ENCODE measurements at places on chromosomes 16 and 17. TPM values are rescaled to one million over a fixed set of nuclear protein-coding genes. Genes with fewer than 3 reads are reported as not detected.

The HBA1 gene
- total RNA-seq = 627 TPM

The RTN4RL1 gene
- 7.3 TPM for total RNA-seq

The ATF7IP2 gene
- total RNA-seq = 18.0 TPM

- no peak for DNase-seq
Observed at GRCh38 chr17:39709319-39709997, 9.6 kb downstream of the ERBB2 start.

- no peak for DNase-seq
Observed at GRCh38 chr17:45745601-45746494, 38.3 kb upstream of the CRHR1 start.

GRCh38 chr17:37553401-37553966 is 55.7 kb downstream of the SYNRG start:
- no peak for DNase-seq

- no peak for DNase-seq
Observed at GRCh38 chr16:31008149-31008548, 2.3 kb downstream of the STX1B start.

DNA sequence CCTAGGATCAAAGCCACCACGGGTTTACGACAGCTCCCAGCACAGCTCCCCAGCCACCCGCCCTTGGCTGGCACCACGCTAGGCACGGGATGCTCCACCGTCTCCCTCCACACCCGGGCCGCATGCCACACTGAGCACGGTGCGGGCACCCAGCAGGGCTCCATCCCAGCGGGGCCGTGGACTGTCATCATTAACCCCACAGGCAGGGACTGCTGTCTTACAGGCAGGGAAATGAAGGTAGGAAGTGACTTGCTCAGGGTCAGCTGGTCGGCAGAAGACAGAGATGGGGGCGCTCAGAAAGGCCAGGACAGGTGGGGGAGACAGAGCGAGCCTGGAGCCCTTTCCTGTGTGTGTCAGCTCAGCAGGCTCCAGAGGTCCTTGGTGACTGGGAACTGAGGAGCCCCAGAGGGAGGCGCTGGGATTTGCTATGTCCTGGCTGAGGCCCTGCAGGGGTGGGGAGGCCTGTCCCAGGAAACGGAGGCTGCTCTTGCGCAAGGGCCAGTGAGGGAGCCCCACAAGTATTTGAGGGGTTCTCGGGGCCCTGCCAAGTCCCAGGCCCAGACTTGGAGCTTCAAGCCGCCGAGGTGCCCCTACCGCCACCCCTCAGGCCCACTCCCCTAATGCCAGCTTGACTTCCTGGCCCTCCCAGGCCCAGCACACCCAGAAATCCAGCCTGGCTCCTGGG is 3.2 kb downstream of the UBALD1 start:
- DNase-seq = no peak

DNA sequence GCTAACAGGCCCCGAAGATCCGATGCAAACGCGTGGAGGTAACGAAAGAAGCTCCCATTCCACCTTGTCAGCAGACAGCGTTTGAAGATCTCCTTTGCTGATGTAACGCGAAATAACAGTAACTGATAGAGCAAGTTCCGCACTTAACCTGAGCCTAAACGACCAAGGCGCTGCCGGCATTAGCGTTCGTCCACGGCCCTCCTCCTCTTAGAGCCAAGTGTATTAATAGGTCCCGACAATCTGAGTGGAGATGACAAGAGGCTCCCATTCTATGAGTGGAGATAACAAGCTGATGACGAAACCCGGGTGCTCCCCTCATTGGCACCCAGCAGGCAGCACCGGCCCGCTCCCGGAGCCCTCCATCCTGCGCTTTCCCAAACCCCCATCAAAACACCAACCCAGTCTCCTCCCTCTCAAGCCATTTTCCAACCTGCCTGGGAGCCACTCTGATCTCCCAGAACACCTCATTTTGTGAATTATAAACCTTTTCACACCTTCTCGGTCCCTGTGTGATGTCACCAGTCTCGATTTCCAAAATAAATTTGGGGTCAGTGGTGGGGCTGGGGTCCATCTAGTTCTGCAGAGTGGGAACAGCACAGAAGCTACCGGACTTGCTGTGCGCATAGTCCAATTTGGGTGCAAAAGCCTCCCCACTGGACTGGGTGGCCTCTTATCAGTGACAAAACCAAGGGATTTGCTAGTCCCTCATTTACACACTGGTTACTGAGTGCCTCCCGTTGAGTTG is 35.4 kb upstream of the ARL4D start:
- no peak for DNase-seq

- DNase-seq = peak; percentile 74
Observed at GRCh38 chr17:32627239-32627996, 140.6 kb downstream of the CDK5R1 start.

- DNase-seq = no peak
Observed at GRCh38 chr17:47230864-47231263, 21.7 kb downstream of the MYL4 start.

GRCh38 chr17:48462946-48463345 is 32.9 kb upstream of the SKAP1 start:
- DNase-seq = no peak

DNA sequence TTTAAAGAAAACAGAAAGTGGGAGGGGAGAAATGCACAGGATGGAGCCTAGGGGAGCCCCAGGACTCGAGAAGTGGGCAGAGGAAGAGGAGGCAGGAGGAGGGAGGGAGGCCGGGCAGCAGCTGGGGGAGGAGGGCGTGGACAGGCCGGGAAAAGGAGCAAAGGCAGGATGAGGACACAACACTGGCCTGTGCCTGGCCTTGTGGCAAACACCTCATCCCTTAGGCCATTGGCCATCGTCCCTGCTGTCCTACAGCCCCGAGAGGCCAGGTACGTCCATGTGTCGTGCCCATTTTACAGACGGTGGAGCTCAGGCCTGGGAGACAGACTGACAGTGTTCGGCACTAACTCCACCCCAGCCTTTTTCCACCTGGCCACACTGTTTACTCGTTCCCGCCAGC is 15.9 kb downstream of the JPH3 start:
- DNase-seq = no peak

DNA sequence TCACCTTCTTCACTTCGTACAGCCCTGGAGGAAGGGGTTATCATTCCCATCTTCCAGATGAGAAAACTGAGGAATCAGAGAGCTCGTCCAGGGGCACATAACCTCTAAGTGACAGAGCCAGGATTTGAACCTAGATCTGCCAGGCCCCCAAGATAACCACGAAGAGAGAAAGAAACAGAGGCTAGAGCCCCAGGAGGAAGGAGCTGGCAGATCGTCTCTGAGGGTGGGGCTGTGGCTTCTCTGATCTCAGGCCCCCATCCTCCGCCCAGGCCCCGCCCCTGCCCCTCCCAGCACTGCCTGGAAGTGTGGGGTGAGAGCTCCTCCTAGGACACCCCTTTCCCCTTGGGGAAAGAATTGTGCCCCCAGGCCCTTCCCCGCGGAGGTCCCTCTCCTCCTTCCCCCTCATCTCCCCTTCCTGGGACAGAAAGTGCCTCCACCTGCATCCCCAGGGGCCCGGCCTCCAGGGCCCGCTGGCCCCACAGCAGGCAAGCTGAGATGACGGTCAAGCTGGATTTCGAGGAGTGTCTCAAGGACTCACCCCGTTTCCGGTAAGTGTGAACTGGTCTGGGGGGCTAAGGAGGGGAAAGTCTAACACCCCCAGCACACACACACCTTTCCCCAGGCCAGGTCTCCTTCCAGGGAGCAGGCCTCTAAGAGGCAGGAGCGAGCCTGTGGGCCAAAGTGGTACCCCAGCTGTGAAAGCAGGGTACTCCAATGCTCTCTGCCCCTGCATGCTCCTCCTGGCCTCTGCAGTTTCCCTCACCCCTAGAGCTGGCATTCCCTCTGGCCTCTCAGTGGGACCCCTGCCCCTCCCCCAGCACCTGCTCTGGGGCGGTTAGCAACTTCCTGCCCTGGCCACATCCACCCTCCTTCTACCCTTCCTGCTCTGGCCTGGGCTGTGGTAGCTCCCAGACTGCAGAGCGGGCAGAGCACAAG is at the start of gene ACAP1:
ACAP1 (plus strand) TSS at position 290 of the 936 bp plus-strand sequence; CDS start at position 496, 206 bp downstream.
- no peak for DNase-seq

GRCh38 chr16:57764341-57765159 is 29.0 kb downstream of the KATNB1 start:
- no peak for DNase-seq

GRCh38 chr16:84225571-84225970 is 14.2 kb downstream of the KCNG4 start:
- no peak for DNase-seq

DNA sequence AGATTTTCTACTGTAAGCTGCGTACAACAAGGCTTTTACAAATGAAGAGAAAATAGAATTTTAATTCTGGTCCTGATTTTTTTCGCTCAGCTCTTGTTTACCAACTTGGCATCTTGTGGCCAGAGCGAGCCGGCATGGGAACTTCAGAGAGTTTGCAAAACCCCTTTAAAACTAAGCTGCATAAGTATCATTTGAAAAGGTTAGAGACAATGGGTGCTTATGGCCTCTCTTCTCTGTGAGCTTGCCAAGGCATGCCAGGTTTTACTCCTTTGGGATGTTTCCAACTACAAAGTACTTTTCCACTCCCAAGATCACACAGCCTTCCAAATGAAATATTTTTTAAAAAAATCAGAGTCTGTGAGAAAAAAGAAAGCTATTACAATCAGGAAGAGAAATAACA is 62.4 kb upstream of the FA2H start:
- no peak for DNase-seq
